NCI-H1417 treated with DMSO at 0.1 percent for 48 hours (cell line): ENCODE measurements at places on chromosomes 11 and 22.

GRCh38 chr22:44622147-44622427 lies 79.9 kb upstream of the PRR5 start:
- peak; percentile 49 for DNase-seq

DNA sequence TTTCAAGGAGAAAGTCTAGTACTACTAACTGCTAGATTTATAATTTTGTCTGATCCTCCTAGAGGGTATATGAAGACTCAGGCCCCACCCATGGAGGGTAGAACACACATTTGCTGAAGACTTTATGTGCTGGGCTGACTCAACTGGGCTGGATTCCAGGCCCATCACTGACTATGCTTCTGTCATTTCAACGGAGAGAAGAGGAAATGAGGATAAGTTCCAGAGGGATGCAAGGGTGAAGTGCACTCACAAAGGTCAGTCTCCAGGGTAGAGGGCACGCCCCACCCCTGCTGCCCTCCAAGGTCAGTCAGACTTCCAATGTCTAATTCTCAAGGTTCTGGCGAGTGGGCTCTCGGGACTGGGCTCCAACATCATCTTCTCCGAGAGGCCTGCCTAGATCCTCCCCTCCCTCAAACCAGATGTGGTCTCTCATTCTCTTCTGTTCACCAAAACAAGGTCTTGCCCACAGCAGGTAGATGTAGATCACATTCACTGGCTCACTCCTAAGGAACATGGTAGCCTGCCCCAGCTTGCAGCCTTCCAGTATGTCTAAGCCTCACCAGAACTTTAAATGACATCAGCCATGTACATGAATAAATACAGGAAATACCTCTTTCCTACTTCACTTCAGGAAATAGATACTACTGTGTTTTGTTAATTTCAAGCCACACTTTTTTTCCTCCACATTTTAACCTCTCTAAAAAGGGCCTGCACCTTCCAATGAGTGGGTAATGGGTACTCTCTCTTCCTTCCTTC lies 7.3 kb upstream of the C11orf86 start:
- DNase-seq, result no peak

DNA sequence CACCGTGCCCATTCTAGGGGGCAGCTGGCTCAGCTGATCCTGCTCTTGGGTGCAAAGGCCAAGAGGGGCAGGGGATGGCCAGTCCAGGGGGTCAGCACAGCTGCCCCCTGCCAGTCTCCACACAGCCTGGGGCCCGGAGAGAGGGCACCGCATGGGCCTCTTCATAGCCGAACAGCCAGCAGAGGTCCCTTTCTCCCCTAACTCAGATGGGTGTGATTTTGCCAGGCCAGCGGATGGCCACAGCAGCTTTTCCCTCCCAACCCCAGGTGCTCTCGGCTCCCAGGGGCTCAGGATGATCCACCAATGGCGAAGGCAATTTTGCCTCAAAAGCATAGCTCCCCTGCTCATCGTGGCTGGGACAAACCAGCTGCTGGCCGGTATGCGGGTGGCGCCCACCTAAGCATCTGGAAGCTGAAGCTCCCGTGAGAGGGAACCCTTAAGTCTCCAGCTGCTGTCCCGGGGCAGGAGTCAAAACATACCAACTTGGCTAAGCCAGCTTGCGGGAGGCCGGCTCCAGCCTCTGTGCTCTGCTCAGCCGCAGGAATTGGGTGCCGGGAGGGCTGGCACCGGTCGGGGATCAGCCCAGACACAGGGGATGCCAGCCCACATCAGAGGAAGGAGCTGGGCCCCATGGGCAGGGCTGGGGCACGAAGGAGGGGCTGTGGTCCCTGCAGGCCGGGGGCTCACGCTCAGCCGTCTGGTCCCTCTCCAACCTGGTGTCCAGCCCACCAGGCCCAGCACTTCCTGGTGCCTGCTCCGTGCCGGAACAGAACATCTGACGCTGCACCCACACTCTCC lies 30.5 kb upstream of the GNB1L start:
- DNase-seq, result no peak

GRCh38 chr22:45731798-45732495 lies 60.3 kb downstream of the ATXN10 start:
- no peak for DNase-seq

DNA sequence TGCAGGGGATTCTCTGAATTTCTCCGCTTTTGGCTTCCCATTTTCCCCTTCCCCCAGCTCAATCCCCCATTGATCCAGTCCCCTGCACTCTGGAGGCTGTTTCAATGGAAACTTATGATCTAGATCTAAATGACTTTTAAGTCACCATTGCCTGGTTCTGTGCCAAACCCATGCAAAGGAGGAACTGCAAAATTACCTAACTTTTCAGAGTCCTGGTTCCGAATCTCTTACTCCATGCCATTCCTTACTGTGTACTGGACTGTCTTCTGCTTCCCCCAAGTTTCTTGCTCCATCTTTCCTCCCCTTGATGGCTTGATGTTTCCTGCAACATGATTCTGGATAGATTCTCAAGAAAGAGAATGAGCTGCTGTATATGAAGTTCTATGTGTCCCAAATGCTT lies 327.8 kb downstream of the MIAT start:
- DNase-seq, result no peak
